Fibroblast of pulmonary artery (primary cell): ENCODE measurements at places on chromosomes 1 and 21.
A peak's percentile ranks its signal among the peaks of the same experiment; 100 is the strongest.

- no peak for DNase-seq
Observed at GRCh38 chr21:44567481-44568171, 5.9 kb upstream of the KRTAP10-4 start.

DNA sequence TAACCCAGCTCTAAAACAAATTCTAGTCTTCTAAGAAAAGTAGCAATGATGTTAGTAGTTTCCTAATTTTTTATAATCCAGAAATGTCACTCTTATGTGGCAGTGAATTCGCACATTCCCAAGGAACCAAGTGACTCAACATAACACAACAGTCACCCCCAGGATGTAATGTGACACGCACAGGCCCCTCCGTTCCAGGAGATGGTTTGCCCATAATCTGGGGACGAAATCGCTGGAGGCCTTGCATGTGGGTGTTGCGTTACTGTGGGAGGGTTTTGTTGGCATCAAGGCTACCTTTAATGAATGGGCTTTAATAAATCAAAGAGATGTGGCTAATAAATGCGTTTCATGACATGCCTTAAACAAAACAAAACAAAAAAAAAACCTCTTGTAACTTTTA, 50.9 kb downstream of the EVA1C start:
- peak; percentile 82 for DNase-seq

- DNase-seq: no peak
Observed at GRCh38 chr21:42314616-42315295, 453 bp downstream of the TFF3 start.

DNA sequence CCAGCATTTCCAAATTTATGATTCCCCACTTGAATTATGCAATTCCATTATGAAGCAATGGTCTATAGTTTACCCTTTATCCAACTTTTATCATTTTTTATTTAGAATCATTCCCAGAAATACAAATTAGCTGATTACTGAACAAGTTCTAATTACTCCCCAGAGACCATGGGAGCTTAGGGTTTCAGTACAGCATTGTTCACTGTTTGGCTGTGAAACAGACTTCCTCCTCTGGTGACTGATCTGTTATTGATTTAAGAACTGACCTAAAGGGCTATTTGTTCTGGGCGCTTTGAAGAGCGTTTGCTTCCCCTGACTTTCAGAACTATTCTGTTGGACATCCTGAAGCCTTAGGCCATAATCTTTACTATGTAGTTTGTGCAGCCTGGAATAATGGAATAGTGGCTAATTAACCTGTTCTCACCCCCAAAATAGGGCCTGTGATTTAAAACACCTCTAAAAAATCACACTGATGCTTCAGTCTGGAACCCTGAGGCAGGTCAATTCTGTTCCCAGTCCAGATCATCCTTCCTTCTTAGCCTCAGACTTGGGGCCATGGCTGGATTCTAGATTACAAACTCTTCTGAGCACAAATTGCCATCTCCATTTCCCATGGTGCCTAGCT, 58.7 kb downstream of the ALG14 start:
- DNase-seq: peak; percentile 27

GRCh38 chr1:219442611-219443061, 170.3 kb downstream of the ZC3H11B start:
- no peak for DNase-seq

GRCh38 chr1:7526867-7527732, 244.0 kb upstream of the VAMP3 start:
- DNase-seq: no peak

DNA sequence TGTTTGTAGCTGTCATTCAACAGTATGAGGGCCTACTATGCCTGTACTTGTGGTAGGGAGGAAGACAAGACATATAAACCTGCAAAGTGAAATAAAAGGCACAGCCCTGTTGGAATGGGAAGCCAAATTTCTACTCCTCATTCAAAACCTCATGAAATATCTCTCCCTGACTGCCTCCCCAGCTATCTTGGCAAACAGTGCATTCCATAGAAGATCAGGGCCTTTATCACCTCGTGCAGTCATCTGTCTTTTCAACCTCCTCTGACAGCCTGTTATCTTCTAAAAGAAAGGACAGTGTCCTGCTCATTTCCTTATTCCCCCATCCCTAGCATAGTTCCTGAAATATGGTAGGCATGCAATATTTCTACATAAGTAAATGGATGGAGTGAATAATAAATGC, 71.0 kb downstream of the SH3GLB1 start:
- DNase-seq: no peak

DNA sequence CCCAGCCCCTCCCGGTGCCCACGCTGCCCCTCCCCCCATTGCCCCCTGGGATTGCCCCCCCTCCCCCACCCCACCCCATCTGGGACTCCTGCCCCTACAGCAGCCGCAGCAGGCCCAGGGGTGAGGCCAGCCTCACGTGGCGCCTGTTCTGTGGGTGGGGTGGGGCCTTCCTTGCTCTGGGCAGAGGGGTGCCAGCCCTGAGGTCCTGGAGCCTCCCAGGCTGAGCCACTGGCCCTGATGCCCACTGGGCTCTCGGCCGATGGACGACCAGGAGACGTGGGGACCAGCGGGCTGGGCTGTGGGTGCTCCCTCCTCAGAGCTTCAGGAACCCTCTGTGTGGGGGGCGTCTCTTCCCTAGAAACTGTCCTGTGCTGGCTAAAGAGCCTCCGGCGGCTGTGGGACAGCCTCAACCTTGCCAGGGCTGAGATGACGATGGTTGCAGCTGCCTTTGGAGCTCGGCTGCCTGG, 5.8 kb upstream of the C1orf159 start:
- DNase-seq: no peak

DNA sequence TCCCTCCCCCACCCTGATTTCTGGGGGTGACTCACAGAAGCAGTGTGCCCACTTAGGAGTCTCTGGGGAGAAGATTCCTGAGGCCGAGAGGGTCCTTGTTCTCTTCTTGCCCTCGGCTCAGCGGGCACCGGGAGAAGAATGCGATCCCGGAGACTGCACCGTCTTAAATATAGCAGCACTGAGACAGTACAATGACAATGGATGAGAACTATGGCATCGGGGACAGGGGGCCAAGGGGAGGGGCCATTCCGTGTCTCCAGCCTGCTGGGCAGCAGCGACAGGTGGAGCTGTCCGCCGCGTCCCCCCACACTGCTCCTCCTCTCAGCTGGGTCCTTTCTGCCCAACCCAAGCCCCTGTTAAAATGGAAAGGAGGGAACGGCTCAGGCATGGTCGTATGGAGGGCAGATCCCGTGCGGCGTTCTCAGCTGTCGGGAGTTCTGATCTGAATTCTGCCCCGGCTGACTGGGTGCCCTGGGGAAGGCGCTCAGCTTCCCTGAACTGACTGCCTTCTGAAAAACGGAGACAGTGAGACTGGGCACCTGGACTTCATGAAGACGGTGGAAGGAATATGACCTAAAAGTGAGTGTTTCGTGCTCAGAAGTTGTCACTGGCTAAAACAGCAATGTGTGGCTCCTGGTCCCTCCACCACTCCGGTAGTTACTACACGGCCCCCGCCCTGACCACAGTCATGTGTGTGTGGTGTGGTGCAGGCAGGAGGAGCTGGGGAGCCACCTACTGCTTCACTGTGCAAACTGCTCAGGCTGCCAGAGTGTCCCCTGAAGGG, at the start of gene MYOM3:
TSS of gene MYOM3 (minus strand) at position 140 of the 784 bp plus-strand sequence. CDS start 3,499 bp downstream, outside the sequence.
- peak; percentile 70 for DNase-seq

- DNase-seq: no peak
Observed at GRCh38 chr1:74328851-74329250, 93.7 kb downstream of the TNNI3K start.

GRCh38 chr1:176847052-176847451, 317.5 kb downstream of the ASTN1 start:
- DNase-seq: no peak

GRCh38 chr1:99851850-99852454, 1.8 kb downstream of the AGL start:
- DNase-seq: no peak

- no peak for DNase-seq
Observed at GRCh38 chr1:51342591-51343206, 12.3 kb upstream of the TTC39A start.

DNA sequence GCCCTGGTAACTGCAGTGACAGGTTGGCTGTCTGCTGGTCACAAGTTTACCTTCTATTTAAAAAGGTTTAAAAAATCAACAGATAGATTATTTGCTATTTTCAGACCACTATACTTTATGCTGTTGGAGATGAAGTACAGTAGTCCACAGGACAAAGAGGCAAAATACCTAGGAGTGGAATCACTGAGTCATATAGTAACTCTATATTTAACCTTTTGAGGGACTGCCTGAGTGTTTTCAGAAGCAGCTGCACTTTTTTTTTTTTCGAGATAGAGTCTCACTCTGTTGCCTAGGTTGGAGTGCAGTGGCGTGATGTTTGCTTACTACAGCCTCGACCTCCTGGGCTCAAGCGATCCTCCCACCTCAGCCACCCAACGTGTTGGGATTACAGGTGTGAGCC, 11.7 kb downstream of the CNIH4 start:
- DNase-seq: no peak

DNA sequence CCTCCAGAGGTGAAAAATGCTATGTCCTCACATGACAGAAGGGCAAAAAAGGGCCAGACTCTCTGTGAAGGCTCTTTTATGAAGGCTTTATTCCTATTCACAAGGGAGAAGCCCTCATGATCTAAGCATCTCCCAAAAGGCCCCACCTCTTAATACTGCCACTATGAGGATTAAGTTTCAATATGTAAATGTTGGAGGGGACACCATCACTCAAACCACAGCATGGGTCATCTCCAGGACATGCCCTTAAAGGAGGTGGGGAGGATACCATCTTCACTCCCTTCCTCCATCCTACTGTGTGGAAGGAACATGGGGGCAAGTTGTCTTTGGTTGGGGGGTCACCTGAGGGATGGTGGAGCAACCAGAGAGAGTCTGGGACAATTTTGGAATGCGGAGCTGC, 170.1 kb downstream of the TRIM33 start:
- no peak for DNase-seq

- DNase-seq: no peak
Observed at GRCh38 chr1:81899214-81899821, 98.6 kb downstream of the ADGRL2 start.

DNA sequence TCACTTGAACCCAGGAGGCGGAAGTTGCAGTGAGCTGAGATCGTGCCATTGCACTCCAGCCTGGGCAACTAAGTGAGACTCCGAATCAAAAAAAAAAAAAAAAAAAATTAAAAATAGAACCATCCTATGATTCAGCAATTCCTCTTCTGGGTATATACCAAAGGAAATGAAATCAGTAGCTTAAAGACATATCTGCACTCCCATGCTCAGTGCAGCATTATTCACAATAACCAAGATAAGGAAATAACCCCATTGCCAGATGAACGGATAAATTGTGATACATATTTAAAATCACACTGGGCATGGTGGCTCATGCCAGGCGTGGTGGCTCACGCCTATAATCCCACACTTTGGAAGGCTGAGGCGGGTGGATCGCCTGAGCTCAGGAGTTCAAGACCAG, 23.8 kb downstream of the ALDH9A1 start:
- peak; percentile 49 for DNase-seq

- peak; percentile 69 for DNase-seq
Observed at GRCh38 chr1:212782422-212783154, 9.0 kb downstream of the NSL1 start.

GRCh38 chr1:210618369-210618768, 289.7 kb downstream of the HHAT start:
- DNase-seq: no peak

DNA sequence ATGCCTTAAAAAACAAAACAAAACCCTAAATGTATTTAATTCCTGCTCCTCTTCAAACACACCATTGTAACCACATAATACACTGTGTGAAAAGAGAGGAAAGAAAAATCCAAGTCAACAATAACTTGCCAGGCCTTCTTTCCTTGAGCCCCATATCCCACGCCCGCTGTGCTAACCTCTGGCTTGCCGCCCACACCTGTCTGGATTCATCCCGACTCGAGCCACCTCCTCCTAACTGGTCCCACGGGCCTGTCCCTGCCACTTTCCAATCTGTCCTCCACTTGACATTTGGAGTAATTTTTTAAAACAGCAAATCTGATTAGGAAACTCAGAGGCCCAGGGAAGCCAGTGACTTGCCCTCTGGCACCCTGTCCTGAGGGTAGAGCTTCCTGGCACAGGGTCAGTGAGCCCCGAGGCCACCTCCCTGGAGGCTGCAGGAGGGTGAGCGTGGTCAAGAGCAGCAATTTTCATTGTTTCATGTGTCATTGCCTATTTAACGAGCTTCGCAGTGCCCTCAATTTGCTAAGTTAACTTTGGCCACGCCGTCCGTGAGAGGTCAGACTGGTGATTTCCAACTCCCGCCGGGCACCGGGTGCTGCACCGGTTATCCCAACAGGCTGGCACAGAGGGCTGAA, 54.1 kb downstream of the B3GALT5 start:
- no peak for DNase-seq

DNA sequence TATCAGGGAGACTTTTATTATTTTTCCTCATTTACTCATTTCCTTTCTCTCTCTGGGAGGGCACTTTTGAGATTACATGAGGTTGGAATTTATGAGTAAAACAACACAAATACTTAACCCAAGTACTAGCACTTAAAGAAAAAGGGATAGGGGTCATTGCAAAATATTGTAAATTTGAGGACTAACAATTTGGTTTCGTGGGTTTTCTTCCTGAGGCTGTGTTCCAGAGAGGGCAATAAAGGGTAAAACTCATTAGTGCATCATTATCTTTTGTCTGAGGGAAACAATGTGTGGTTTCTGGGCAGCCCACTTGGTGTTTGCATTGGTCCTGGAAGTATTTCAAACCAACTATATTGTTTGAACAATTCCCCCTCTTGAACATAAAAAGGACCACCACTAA, 96.5 kb downstream of the GREM2 start:
- peak; percentile 23 for DNase-seq
